ENCODE measurements at places on chromosomes 1 and 21.

DNA sequence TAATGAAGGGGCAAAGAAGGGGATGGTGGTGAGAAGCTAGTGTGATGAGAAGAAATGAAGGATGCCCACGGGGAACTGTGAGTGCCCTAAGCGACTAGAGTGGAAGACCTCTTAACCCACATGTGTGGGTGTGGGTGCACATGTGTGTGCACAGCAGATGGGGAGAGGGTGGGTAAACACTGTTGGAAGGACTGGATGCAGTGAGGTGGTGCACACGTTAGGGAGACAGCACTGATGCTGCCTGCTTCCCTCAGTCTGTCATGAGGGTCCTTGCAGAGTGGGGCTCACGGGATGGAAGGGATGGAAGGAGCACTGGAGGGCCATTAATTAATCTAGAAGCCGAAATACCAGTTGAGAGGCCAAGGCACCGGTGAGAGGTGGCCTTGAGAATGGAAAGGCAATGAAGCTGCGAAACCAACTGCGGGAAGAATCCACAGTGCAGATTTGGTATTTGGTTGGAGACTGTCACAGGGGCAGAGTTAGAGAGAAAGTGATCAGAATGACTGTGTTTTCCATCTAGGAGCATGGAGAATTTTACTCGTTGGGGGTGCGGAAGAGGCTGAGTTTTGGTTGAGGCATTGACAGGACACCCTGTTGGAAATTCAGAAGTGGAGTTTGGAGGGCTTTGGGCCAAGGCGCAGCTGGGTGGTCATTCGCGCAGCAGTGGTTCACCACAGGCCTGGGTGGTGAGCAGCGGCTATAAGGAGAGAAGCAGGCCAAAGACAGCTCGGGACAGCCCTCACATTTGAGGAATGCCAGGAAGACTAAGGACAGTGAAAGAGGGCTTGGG is 15.8 kb downstream of the RCSD1 start:
- no peak for DNase-seq

DNA sequence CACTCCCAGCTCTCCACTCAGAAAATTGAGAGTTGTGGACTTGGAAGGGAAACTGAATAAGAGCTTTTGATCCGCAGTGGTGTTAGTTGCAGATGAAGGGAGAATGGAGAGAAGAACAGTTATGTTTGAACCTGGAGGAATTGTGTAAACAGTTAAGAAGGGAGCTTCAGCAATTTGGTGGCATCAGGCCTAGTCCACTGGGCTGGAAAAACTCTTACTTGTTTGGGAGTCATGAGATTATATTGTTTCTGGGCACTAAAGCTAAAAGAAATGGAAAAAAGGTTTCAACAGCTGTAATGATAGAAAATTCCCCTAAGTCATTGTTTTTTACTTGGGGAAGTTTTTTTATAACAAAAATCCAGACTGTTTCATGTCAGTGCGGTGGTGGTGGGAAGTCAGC is 256.1 kb upstream of the C1orf87 start:
- DNase-seq = no peak

DNA sequence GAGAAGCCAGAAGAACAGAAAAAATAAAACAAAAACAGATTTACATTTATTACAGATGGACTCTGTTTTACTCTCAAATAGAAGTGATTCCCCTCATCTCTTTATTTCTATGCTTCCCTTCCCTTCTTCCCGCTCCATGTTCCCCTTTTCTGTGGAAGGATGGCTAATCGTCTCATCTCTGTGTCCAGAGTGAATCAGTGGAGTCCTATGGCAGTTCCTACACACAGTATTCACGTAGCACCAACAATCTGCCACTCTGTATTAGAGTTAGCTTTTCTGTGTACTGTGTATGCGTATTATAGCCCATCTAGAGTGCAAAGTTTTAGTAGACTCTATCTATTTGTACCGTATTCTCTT is 6.8 kb upstream of the ERO1B start:
- no peak for DNase-seq

- peak; percentile 54 for DNase-seq
These were observed 11.9 kb downstream of the SH2D2A start for GRCh38 chr1:156804572-156805243.

Data from iris pigment epithelial cell (primary cell).